ENCODE measurements at places on chromosomes 2 and 18.

DNA sequence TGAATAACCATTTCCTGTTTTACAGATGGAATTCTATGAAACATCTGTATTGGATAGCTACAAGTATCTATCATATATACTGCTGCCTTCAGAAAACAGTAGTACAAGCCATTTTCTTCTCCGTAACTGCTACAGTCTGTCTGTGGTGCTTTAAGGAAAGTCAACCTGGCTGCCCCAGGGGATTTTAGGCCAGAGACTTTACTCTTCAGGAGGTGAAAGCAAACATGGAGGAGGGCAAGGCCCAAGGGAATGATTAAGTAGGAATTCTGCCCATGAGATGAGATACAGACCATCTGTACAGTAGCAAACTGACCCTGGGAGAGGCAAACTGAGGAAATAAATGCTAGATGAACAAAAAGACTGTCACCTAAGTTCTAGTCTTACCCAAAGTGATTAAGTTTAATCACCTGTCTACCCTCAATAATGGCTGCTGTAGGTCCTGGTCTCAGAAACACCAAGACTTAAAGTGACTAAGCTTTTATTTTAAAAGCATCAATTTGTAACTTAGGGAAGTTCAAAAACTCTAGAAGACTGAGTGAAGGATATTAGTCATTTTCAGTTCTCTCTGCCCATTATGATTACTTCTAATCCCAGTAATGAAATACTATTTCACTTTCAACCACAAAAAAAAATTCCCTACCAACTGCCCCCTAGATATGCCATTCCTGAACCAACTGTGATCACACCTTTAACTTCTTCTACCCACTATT is 14.8 kb downstream of the MBD2 start:
- no peak for DNase-seq

DNA sequence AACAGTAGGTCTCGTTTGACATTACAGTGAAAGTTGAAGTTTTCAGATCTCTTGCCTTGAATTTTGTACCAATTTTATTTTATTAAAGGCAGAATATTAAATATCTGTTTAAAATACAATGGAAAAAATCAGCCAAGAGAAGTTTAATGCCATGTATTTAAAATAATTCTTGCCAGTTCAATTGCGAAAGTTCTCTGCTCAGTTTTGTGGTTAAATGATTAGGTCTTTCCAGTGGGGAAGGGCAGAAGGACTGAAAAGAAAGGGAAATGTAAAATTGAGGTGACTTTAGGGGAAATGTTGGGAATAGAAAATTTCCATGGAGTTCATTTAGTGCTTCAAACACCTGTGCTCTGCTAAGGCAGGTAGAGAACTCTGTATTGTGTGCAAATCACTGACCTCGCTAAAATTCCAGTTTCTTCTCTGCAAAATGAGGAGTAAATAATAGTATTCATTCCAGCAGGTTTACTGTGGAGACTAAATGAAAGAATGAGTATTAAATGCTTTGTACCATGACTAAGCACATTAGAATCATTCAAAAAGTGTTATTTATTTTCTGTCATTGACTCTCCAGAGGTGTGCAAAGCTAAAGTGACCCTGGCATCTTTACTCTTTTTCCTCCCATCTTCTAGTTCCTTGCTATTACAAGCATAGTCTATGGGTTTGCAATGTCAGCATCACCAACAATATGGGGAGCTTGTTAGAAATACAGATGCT is 74.4 kb downstream of the KIAA1328 start:
- no peak for DNase-seq

DNA sequence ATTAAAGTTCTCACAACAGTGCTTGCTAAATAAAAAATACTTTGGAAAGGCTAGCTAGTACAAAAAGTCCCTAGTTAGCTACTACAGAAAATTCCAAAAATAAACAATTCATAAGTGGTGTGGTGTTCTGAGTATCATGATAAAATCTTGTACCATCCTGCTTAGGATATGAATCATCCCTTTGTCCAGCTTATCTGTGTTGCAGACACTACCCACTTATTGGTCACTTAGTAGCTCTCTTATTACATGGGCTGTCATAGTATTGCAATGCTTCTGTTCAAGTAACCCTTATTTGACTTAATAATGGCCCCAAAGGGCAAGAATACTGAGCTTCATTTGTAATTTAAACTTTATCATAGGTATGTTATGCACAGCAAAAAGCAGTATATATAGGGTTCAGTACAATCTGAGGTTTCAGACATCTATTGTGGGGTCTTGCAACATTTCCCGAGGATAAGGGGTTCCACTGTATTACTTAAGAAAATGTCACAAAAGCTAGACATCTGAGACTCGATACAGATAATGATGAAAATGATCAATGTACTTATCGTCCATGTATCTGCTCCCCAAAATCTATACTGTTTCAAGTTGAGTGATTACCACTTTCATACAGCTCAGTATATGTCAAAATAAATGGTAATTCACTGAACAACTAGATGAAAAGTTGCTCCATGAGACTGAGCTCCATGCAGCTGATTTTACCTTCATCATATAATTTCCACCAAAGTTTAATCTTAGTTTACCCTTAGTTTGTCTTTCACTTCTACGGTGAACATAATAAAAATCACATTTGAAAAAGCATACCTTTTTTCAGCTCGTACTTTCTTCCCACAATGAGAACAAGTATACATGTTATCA is 93.8 kb downstream of the C2orf74 start:
- no peak for DNase-seq

- no peak for DNase-seq
Measured at GRCh38 chr18:64283059-64283458, 134.2 kb upstream of the LINC00305 start.

DNA sequence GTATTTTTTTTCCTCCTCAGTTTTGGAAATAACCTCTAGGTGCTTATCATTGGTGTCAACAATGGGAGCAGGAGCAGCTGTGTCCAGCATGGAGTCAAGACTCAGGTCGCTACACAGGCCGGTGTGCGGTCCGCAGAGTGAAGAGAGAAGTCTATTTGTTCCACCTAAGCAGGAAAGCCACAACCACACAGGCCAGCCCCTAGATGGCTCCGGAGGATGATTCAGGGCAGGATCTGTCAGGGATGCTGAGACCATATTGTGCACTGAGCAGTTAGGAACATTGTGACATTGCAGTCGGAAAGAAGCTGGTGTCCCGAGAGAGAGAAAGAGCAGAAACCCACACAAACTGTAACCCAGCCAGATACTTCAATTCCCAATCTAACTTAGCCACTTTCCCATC is 136.9 kb downstream of the GAREM1 start:
- no peak for DNase-seq
